ENCODE measurements at places on chromosomes 2 and 18.
A peak's percentile ranks its signal among the peaks of the same experiment; 100 is the strongest.

DNA sequence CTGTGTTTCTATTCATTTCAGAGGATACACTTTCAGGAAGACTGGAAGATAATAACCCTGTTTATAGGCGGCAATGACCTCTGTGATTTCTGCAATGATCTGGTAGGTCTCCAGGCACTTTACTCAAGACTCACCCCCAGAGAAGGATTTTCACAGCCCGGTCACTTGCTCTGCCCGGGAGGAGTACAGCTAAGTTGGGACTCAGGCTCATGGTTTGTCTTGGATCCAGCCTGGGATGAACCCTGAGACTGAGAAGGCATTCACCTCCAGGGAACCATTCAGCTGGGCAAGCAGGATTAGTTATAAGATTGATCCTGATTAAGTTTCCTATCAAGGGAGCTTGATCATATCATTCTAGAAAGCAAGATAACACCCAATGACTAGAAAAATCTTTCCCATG, 83.7 kb downstream of the PLB1 start:
- no peak for DNase-seq

DNA sequence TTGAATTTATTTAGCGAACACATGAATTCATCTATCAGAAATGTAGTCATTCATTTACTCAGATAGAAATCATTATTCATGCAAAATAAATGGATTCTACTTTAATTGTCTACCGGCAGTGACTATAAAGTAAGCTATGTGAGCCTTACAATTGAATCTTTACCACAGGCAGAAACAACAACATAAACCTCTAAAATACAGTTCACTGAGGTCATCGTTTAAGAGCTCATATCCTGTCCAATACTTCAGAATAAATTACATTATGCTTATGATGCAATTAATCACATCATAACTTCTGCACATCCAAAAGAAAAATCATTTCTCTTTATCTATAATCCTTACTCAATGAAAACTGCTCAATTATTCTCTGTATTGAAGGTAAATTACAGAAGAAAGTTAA, 244.7 kb downstream of the HNMT start:
- no peak for DNase-seq

GRCh38 chr2:3142961-3143571, 234.6 kb downstream of the EIPR1 start:
- DNase-seq: no peak

DNA sequence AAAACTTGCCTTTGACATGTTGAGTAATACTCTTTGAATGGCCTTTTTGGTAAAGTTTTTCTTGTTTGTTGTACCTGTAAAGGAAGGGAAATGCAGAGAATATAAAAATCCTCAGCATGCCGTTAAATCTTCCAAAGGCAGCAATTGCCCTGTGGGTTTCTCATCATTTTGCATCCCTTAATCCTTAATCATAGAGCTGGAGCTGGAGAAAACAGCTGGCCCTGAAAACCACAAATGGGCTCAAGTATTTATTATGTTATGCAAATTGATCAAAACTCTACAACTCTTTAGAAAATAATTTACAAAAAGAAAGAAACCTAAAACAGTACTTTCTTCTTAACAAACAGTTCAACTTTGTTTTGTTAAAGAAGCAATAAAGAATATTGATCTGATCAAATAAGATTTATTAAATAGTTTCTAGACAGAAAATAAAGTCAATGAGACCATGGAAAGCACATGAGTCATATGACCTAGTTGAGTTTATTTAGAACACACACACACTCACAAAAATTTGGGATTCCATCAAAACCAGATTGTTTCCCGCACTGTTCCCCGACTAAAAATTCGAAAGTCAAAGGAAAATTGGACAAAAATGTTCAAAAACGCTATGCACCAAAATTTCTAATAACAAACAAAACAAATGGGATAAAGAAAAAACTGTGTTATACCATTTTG, 309.0 kb downstream of the GULP1 start:
- no peak for DNase-seq

- DNase-seq: no peak
Measured at GRCh38 chr2:96685577-96686459, 43.3 kb downstream of the FER1L5 start.

GRCh38 chr2:116269040-116269439, 1545.5 kb upstream of the DDX18 start:
- no peak for DNase-seq

- DNase-seq: peak; percentile 38
Measured at GRCh38 chr18:54684784-54685183, 93.7 kb downstream of the DYNAP start.

DNA sequence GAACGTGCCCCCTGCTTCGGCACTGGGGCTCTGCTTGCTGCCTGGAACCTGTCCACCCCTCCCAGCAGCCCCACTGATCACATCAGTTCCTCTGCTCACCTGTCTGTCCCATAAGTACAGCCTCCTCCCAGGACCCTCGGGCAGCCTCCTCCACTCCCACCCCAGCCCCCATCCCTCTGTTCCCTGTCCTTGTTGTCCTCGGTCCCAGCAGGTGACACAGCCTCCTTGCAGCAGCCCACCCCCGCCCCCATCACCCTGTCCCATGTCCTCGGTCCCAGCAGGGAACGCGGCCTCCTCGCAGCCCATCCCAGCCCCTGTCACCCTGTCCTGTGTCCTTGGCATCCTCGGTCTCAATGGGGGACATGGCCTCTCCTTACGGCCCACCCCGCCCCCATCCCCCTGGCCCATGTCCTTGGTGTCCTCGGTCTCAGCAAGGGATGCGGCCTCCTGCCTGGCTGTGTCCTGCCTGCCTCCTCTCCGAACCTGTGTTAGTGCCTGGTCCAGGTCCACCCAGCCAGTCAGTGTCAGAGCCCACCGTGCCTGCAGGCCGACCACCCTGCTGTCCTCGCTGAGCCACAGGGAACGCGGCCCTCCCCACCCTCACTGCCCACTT, 4.3 kb upstream of the OTOS start:
- no peak for DNase-seq
